ENCODE measurements at places on chromosomes 2 and 18.

DNA sequence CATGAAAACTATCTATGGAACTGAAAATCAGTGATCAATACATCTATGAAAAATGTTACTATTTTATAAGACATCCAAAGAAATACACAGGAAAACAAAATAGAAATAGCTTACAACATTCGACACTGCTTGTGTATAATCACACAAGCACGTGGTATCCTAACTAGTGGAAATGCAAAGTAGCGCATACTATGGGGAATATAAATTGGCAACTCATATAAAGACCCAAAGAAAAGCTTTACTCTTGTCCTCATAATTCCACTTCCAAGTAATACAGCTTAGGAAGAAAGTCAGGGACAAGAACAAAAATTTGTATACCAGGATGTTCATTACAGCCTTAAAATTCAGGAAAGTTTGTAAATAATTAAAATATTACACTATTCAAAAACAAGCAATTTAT lies 384.6 kb downstream of the NRXN1 start:
- DNase-seq = no peak

- DNase-seq = no peak
Measured at GRCh38 chr2:158578703-158579330, 122.1 kb downstream of the PKP4 start.

GRCh38 chr2:26185304-26185928 lies 12.5 kb downstream of the GAREM2 start:
- no peak for DNase-seq

DNA sequence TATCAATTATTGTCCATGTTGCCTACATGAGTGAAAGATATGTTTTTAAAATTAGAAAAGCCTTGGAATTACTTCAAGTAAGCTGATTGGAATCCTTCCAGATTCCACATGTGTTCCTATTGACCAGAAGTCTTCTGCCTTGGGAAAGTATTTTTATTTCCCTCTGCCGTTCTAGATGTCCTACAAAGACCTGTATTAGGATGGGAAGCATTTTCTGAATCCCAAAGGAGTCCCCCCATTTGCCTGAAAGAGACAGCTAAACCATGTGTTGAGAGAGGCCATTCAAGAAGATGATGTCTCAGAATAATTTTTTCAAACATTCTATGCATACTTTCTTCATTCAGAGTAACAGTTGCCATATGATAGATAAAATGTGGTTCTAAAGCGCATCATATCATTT lies 19.0 kb upstream of the MYO1B start:
- no peak for DNase-seq

DNA sequence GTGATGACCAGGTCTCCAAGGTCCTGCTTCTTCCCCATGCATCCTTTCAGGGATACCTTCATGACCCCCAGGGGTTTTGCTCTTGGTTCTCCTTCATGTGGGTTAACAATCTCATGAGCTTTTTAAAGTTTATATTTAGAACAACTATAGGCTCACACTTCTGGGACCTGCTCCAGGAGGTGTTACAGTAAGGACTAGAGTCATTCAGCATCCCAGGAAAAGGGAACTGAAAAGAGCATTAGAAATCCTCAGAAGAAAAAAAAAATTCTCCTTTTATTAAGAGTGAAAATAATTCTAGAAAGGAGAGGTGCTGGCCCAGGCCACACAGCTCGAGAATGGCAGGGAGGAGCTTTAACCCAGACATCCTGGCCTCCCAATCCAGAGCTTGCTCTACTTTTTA lies 66.5 kb downstream of the SETBP1 start:
- no peak for DNase-seq

DNA sequence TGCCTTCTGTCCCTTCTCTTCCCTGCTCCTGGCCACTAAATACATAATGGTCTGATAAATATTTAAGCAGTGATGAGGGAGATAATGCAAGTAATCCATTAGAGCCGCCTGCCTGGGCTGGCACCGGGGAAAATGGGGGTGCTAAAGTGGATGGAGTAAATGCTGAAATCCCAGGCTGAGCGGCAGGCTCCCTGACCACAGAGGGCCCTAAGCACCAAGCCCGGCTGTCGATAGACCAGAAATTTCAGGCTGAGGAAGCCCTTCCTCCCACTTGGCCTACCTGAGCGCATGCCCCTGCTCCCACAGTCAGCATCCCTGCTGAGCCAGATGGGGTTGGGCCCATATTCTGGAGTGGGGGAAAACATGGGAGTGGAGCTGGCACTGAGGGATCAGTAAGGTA lies 197.5 kb upstream of the SKOR2 start:
- DNase-seq = no peak

- DNase-seq = no peak
Measured at GRCh38 chr2:73821227-73821626, 7.5 kb upstream of the STAMBP start.

DNA sequence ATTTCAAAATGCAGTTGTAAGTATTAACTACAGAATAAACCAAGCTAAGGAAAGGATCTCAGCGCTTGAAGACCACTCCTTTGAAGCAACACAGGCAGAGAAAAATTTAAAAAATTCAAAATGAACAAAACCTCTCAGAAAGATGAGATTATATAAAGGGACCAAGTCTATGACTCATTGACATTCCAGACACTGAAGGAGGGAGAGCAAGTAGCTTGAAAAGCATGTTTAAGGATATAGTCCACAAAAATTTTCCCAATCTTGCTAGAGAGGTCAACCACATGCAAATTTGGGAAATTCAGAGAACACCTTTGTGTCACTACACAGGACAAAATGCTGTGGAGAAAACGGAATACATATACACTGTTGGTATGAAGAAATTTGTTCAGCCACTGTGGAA lies 112.6 kb upstream of the MC4R start:
- DNase-seq = no peak

DNA sequence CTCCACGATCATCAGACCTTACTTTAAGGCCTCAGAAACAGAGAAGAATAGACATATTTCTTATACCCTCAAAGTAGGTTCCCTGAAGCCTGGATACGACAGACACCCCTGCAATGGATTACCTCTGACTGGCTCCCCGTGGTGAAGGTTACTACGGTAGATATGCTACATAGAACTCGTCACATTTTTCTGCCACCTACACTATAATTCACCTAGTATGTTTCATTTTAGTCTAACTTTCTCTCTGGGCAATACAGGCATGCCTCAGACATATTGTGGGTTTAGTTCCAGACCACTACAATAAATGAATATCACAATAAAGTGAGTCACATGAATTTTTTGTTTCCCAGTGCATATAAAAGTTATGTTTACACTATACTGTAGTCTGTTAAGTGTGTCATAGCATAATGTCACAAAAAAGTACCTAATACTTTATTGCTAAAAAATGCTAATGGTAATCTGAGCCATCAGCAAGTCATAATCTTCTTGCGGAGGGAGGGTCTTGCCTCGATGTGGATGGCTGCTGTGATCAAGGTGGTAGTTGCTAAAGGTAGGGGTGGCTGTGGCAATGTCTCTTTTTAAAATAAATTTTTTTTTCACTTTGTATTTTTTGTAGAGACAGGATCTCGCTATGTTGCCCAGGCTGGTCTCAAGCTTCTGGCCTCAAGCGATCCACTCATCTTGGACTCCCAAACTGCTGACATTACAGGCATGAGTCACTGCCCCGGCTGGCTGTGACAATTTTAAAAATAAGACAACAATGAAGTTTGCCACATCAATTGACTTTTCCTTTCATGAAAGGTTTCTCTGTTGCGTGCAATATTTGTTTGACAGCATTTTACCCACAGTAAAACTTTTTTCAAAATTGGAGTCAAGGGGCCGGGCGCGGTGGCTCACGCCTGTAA lies 64.6 kb downstream of the TGIF1 start:
- DNase-seq = no peak

- peak; percentile 7 for DNase-seq
Measured at GRCh38 chr2:101991721-101992145, at the start of gene IL1R2. TSS of gene IL1R2 (plus strand) at chr2:101991960. CDS start at chr2:102008576, 16,616 bp downstream.

- DNase-seq = peak; percentile 73
Measured at GRCh38 chr2:28452534-28453081, 43.3 kb upstream of the PLB1 start.

GRCh38 chr2:165008730-165009315 lies 53.5 kb upstream of the SLC38A11 start:
- DNase-seq = no peak

GRCh38 chr2:29215739-29216608 lies 100.8 kb downstream of the CLIP4 start:
- no peak for DNase-seq

DNA sequence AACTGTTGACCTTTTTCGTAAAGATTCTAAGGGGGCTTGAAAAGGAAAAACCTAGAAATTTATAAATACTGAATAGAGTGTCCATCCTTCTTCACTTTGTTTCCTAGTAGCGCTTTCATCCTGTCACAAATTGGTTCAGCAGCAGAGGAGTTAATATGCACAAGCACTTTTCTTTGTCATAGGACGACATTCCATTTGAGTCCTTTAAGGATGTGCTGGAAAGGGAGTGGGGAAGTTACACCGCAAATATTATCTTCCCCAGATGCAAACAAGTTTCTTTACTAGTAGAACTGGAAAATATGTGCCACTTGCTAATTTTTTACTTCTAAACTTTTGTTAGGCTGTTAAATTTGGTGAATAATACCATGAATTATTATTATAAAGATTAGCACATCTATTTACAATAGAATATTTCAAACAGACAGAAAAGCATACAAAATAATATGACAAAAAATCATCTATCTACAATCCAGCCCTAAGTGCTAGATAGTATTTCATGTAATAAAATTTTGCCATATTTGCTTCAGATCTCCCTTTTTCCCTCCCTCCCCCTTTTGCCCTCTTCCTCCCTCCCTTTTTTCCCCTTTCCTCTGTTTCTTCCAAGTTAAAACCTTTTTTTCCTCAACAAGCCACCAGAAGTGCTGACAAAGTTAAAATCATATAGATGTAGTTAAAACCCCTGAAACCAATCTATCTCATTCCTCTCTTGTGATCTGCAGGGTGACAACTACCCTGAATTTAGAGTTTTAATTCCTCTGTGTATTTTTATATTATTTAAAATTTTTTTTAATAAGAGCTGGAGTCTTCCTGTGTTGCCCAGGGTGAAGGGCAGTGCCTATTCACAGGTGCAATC lies 50.5 kb upstream of the MAP4K3 start:
- DNase-seq = no peak

DNA sequence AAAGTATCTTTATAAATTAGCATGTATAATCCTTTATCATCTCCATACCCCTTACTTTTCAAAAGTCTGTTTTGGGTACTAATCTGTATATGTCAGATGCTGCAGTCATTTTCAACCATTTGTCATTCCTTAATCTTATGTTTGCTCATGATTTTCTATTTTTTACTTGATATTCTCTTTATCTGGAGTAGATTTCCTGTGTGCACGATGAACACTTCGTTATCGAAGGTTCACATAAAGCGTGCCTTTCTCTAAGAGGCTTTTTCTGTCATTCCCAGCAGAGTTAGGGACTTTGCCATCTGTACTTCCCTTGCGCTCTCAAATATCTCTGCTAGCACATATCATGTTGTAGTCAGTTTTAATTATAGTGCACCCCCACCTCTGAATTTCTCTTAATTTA lies 123.2 kb downstream of the BIRC6 start:
- no peak for DNase-seq

GRCh38 chr2:119823734-119824334 lies 64.1 kb downstream of the PTPN4 start:
- peak; percentile 52 for DNase-seq

- DNase-seq = no peak
Measured at GRCh38 chr18:37476182-37476581, 89.4 kb downstream of the CELF4 start.
